A549 treated with CpdA at 1 μM for 4 hours (cell line): ENCODE measurements at places on chromosomes 2 and 18. TPM values are rescaled to one million over a fixed set of nuclear protein-coding genes. Genes with fewer than 3 reads are reported as not detected.

Gene CD8B
- not detected in 5 replicates for total RNA-seq

Gene FAM161A
- 6.1 to 9.3 TPM (median 7.5 TPM) in 5 replicates for total RNA-seq

Gene TMEM247
- not detected in 5 replicates for total RNA-seq

Gene IL1F10
- not detected in 5 replicates for total RNA-seq

Gene ACSL3
- 80.5 to 114 TPM (median 92.6 TPM) in 5 replicates for total RNA-seq

Gene SLC8A1
- total RNA-seq, result 0.40 to 0.59 TPM (median 0.48 TPM) in 5 replicates

Gene ODC1
- total RNA-seq, result 133 to 155 TPM (median 139 TPM) in 5 replicates
